ENCODE measurements at places on chromosomes 11 and 22.

DNA sequence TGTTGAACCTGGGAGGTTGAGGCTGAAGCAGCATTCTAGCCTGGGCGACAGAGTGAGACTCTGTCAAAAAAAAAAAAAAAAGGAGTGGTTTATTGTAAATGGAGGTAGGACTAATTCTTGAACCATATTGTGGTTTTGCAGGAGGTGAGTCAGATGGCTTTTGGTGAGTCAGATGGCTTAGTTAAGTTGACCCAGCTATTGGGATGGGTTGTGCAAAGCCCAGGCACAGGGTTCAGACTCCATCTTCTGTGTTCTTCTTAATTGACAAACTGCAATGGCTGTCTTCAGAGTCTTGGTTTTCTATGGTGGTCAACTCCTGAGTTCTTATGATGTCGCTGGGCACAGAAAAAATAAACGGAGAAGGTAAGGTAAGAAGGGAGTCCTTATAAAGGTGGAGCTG, 182.7 kb downstream of the ADAMTS15 start:
- no peak for DNase-seq

DNA sequence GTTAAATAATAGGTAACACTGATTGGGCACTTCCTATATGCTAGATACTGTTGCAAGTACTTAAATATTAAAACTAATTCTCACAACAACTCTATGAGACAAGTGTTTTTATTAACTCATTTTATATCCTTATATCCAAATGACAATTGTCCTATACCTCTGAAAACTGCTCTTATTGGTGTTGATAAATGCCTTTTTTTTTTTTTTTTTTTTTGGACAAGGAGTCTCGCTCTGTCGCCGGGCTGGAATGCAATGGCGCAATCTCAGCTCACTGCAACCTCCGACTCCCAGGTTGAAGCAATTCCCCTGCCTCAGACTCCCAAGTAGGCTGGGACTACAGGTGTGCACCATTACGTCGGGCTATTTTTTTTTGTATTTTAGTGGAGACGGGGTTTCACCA, 41.6 kb downstream of the MRTFA start:
- DNase-seq = no peak

GRCh38 chr11:111765320-111765983, 737 bp downstream of the PPP2R1B start:
- no peak for DNase-seq

- DNase-seq = no peak
Measured at GRCh38 chr11:129766898-129767604, 48.6 kb upstream of the TMEM45B start.

DNA sequence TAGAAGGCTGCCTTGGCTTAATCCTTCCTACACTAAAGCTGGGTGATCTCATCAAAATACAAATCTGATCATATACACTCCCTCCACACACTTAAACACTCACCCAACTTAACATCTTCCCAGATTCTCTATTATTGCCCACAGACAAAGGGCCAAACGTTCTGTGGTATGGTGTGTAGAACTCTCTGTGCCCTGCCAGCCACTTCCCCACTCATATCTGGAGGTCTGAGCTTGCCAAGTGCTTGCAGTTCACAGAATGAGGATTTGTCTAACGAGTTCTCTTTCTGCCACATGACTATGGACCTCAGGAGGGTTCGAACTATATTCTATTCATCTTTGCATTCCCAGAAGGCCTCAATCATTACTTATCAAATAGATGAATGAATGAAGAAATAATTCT, 77.6 kb downstream of the MPPED2 start:
- no peak for DNase-seq

GRCh38 chr11:82867495-82868082, 32.6 kb downstream of the PRCP start:
- peak; percentile 93 for DNase-seq

DNA sequence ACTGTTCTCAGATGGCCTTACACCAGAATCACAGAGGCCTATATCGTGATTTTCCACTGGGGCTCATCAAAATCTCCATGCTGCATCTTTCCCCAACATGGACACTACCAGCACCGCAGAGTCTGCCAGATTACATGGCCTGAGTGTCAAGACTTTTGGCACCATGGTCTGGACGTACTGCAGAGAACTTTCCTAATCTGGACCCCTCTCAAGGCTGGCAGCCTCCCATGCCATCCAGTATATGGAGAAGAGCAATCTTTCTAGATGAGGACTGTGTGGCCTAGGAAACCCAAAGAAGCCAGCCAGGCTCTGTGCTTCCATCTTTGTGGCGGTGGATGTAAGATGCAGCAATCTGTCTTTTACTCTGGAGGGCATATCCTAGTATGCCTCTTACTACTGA, 139.2 kb downstream of the ADAMTS15 start:
- DNase-seq = no peak

- peak; percentile 51 for DNase-seq
Measured at GRCh38 chr22:33271390-33272161, 213.4 kb upstream of the SYN3 start.

DNA sequence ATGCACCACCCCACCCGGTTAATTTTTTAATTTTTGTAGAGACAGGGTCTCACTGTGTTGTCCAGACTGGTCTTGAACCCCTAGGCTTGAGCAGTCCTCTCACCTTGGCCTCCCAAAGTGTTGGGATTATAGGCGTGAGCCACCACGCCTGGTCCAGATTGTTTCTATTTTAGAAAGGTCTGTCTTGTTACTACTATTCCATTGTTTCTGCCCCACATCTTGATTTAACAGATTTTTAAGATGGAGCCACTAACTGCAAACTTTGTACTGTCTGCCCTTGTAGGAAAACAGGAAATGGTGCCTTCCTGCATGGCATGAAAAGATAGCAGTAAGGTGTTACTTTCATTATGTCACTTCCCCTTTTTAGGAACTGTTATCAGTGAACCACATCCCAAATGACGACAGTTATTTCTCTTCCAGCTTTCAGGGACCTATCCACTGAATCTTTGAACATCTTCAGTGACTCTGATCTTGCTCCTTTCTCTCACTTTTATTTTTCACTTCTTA, 23.2 kb downstream of the TAF1D start:
- DNase-seq = no peak

GRCh38 chr11:512761-513595, 5.9 kb upstream of the RNH1 start:
- no peak for DNase-seq

GRCh38 chr22:39434721-39435120, 22.1 kb upstream of the MGAT3 start:
- DNase-seq = no peak

DNA sequence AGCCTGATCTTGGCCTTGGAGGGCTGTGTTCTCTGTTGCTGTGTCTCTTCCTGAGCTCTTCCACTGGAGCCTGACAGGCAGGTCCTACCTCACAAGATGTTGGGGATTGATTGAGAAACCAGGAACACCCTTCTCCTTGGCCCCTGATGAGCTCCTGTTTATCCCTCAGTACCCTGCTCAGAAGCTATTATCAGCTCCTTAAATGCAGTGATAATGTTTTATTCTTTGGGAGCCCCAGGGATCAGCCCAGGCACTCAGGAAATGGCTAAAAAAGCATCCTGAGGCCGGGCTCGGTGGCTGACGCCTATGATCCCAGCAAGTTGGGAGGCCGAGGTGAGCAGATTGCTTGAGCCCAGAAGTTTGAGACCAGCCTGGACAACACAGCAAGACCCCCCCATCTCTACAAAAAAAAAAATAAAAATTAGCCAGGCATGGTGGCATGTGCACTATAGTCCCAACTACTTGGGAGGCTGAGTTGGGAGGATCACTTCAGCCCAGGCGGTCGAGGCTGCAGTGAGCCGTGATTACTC, 4.9 kb upstream of the PHLDA2 start:
- DNase-seq = no peak

GRCh38 chr11:25057861-25058260, 561.0 kb downstream of the LUZP2 start:
- DNase-seq = no peak
